ENCODE measurements at places on chromosomes 7 and 10.

GRCh38 chr10:3853547-3854303 lies 68.7 kb upstream of the KLF6 start:
- DNase-seq = no peak

- DNase-seq = no peak
Measured at GRCh38 chr10:93280699-93281366, 201.3 kb downstream of the MYOF start.

GRCh38 chr10:102113956-102114857 lies 6.0 kb downstream of the LDB1 start:
- DNase-seq = no peak

- DNase-seq = no peak
Measured at GRCh38 chr7:7681191-7681935, 37.0 kb downstream of the RPA3 start.

- no peak for DNase-seq
Measured at GRCh38 chr10:72759584-72759983, 67.6 kb downstream of the MCU start.
